Hematopoietic multipotent progenitor cell treated with erythropoietin and hydrocortisone succinate and interleukin-3 and kit ligand, for 4 days (in vitro differentiated cells): ENCODE measurements at places on chromosomes 13 and 19.

- DNase-seq, result no peak
These were observed 178.9 kb downstream of the UGGT2 start for GRCh38 chr13:95874286-95874685.

- no peak for DNase-seq
These were observed 219.2 kb upstream of the IRS2 start for GRCh38 chr13:110005563-110005962.

GRCh38 chr19:49930483-49931011, 1.2 kb upstream of the NUP62 start:
- DNase-seq, result peak; percentile 41

DNA sequence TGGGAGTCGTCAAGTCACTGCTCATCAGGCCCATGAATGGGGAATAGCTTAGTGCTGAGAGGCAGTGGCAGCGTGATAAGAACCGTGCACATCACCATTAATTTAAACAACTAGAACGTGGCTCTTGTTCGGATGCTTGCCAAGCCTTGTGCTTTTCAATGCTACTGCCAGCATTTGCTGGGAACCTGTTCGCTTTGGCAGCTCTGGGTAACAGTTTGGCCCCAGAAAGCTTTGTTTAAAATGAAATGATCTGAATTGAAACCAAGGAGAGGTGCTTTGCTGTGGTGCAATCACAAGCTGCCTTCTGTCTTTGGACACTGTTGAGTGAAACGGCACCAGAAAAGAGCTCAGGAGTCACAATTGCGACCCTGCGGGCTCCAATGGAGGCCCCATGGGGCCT, 53.5 kb upstream of the OLFM4 start:
- no peak for DNase-seq

DNA sequence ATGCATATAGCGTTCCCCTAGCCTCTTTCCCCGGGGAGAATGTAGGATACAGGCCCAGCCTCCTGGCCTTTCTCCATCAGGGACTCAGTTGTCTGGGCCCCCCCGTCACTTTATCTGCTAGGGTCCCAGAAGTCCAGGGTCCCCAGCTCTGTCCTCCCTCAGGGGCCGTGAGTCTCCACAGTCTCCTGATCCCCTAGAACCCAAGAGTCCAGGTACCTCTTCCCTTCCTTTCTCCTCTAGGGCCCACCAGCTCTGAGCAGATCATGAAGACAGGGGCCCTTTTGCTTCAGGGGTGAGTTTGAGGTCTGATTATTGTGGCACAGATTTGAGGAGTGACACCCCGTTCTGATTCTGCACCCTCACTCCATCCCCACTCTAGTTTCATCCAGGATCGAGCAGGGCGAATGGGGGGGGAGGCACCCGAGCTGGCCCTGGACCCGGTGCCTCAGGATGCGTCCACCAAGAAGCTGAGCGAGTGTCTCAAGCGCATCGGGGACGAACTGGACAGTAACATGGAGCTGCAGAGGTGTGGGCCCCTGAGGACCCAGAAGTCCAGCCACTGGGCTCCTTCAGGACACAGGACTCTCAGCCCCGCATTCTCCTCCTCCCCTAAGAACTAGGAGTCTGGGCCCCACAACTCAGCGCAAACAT, 758 bp downstream of the BAX start:
- DNase-seq, result no peak

DNA sequence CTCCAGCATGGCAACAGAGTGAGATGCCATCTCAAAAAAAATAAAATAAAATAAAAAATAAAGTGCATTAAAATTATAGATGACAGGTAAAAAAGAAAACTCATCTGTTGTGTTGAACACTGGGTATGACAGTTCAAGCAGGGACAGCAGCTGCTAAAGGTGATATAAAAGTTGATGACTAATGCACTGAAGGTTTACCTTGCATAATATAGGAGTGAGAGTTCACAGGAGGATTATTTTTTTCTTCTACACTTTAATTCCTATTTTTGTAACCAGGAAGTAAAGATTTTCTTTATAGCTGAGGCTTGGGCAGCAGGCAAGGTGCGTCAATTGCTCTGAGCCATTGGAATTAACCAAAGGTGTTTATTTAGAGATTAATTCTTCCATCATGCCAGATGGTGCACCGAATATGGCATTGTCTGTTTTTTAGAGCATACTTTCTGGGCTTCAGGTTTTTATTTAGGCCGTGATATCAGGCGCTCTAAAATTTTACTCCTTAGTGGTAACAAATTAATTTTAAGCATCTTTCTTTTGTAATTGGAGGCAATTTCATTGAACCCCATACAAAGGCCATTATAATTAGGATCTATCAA, 337.0 kb upstream of the SLC10A2 start:
- DNase-seq, result no peak

DNA sequence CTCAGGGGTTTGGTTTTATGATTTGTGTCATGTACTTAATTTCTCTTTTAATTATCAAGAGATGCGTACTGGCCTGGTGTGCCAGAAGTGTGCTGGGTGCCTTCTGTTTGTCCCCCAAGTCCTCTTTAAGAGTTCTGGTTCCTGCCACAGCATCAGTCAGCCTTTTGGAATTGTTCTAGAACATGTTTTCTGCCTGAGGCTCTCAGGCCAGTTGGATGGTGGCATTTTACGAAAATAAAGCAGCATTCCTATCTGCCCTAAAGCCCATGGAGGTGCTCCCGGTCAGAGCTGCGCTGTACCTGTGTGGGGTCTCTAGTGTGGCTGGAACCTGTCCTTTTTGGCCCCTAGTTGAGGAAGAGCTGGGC, 54.1 kb downstream of the TSSK6 start:
- no peak for DNase-seq

GRCh38 chr13:110201114-110201513, 105.8 kb downstream of the COL4A1 start:
- DNase-seq, result no peak

DNA sequence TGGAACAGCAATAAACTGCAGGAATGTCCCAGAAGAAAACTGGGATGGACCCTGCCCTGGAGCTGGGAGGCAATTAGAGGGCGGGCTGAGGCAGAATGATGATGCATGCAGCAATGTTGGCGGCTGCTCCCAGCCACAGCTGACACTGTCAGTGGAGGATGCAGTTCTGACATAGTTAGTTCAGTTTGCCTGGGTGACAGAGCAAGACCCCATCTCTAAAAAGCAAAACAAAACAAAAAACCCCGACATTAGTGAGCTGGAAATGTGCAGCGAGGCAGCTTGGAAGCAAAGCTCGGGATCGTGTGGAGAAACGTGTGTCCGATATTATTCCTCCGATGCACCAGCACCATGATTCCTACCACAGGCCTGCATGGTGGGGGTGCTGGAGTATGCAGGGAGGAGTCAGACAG, 110.1 kb upstream of the UQCRFS1 start:
- DNase-seq, result no peak
